Lung (tissue), 17 donors: ENCODE measurements at places on chromosomes 12 and 14. TPM values are rescaled to one million over a fixed set of nuclear protein-coding genes. Genes with fewer than 3 reads are reported as not detected.

The TOMM20L gene
- 0.74 TPM for total RNA-seq

The KERA gene
- 0.26 TPM for total RNA-seq

- no peak for DNase-seq
Observed at GRCh38 chr12:58459191-58459590, 461.1 kb downstream of the LRIG3 start.

DNA sequence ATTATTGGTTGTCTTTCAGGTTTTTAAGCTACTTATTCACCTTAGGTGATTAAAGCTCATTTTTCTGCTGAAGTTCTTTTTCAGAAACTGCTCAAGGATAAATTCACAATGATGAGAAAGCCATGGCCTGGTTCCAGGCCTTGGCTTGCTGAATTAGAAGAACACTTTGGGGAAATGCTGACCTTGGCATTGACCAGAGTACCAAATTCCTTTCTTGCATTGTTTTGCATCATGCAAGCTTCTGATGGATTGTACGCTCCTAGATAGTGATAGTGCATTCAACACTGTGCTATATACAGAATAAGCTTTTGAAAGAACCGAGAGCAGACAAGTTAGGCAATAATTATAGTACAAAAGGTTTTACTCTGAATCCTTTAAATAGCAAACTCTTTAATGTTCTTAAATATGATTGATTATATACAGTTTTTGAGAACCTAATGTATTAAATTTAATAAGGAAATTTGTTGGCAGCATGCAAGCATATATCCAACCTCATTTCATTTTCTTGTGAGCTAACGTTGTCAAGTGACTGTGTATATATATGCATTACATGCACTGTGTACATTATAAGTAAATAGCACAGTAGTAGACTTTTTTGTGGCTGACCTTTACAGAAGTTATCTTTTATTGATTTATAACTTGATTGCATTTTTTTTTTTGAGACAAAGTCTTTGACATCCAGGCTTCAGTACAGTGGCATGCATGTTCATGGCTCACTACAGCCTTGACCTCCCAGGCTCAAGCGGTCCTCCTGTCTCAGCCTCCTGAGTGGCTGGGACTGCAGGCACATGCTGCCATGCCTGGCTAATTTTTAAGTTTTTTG is 99.2 kb downstream of the DIP2B start:
- DNase-seq = no peak

DNA sequence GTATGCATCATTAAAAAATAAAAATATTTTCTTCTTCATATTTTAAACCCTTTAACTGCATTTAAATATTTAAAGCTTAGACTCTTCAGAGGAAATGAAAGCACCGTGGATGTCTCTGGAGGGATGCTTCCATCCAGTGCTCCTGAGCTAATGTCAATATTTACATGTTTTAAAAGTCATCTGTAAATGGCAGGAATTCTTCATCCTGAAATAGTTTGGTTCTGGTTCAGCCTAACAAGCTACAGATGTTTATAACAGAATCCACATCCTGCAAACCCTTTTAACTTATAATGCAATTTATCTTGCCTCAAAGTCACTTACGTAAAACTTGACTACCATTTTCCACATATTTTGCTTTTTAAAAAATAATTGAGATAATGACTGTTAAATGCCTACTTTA is 1207.3 kb downstream of the SLC16A7 start:
- DNase-seq = no peak
